Esophagus muscularis mucosa (tissue), 4 donors: ENCODE measurements at places on chromosomes 1 and 21. TPM values are rescaled to one million over a fixed set of nuclear protein-coding genes. Genes with fewer than 3 reads are reported as not detected.

RRAGC gene
- total RNA-seq: 21.4 TPM

S100A8 gene
- 13.2 TPM for total RNA-seq

PDZK1 gene
- 0.75 TPM for total RNA-seq

PYCR2 gene
- 45.9 TPM for total RNA-seq

OMA1 gene
- 53.6 TPM for total RNA-seq

AGT gene
- total RNA-seq: 3.7 TPM

OR2T29 gene
- not detected for total RNA-seq

EDARADD gene
- not detected for total RNA-seq

DPM3 gene
- 56.6 TPM for total RNA-seq

SLC39A1 gene
- 114 TPM for total RNA-seq

TMEM200B gene
- total RNA-seq: 14.5 TPM

SLC5A9 gene
- 1.3 TPM for total RNA-seq
